NCI-H1417 (cell line): ENCODE measurements at places on chromosomes 4 and X.

- DNase-seq: no peak
These were observed 81.6 kb upstream of the TBC1D9 start for GRCh38 chr4:140837736-140838135.

DNA sequence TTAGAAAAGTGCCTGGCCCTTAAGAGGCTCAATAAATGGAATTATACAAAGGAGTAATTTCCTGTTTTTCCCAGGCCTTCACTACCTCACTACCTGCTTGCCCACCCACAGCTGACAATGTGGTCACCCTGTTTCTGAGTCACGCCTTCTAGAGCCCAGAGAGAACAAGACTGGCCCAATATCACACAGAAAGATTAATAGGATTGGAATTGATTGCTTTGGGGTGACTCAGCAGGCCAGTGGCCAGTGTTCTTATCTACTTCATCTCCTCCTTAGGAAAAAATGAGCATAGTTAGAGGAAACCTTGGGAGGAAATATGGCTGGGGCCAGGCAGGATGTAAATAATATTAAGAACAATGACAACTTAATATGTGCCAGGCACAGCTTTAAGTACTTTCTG is 4.5 kb upstream of the FGF16 start:
- DNase-seq: no peak

DNA sequence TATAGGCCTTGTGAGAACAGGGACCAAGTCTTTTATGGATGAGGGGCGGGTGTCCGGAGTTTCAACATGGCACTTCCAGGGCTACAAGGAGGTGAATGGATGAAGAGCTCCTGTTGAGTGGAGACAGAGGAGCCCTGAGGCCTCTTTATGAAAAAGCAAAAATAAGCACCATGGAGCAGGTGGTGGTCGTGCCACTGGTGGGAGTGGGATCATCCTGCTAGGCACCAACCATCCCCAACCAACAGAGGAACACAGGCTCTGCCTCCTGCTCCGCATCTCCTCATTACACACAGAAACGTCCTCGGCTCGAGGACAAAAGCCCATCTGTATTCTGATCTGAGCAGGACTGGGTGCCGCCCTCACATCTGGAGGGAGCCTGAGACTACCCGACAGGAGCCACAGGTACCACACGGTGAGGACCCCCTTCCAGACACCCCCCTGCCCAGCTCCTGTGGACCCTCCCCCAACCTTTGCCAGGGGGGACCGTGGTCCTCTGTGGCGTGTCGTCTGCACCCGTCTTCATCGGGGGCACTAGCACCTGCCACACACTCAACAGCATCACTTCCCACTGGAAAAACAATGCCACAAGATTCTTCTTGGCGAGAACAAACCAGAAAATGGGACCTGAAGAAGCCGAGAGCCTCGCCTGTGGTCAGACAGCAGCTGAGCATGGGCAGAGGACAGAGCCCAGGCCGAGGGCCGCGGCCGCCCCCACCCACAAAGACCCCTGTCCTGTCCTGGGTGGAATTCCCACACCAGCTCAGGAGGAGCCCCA is 3.9 kb upstream of the PDE6B start:
- no peak for DNase-seq

DNA sequence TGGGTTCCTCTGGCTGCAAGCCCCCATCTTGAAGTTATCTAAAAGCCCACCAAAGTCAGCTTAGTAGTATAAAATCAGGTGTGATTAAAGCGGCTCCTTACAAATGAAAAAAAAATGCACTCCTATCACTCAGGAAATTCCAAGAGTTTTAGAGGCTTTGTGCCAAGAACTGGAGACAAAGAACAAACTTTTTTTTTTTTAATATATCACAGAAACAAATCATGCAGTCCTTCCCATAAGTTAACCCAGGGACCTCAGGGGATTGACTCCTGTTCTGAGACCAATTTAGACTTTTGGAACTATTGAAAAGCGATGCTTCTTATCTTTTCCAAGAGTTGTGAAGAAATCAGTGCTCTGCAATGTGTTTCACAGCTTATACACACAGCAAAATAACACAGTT is 53.6 kb downstream of the HHIP start:
- no peak for DNase-seq

- DNase-seq: peak; percentile 27
These were observed 153.9 kb downstream of the KDR start for GRCh38 chr4:54971474-54971950.

DNA sequence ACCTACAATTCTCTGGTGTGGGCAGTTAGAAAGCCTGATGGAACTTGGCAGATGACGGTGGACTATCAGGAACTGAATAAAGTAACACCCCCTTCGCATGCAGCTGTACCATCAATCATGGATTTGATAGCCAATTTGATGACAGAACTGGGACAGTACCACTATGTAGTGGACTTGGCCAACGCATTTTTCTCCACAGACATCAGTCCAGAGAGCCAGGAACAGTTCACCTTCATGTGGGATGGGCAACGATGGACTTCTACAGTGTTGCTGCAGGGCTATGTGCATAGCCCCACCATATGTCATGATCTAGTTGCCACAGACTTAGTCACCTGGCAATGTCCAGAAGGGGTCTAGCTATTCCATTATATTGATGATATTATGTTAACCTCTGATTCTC is 54.5 kb upstream of the CCDC149 start:
- no peak for DNase-seq

- peak; percentile 27 for DNase-seq
These were observed 664 bp downstream of the PRSS12 start for GRCh38 chr4:118351851-118352827.

GRCh38 chrX:9829308-9830267 is 43.4 kb downstream of the SHROOM2 start:
- no peak for DNase-seq

GRCh38 chr4:30181918-30182317 is 538.3 kb upstream of the PCDH7 start:
- DNase-seq: no peak

DNA sequence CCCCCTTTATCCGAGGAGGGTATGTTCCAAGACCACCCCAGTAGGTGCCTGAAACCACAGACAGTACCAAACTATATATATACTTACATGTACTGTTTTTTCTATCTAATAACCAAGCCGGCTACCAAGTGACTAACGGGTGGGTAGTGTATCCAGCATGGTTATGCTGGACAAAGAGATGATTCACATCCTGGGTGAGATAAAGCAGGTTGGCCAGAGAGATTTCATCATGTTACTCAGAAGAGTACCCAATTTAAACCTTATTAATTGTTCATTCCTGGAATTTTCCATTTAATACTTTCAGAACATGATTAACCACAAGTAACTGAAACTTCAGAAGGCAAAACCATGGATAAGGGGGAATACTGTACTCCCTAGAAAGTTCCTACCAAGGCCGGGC is 46.5 kb downstream of the RFC1 start:
- DNase-seq: no peak

GRCh38 chr4:147195386-147195785 is 249.7 kb upstream of the TTC29 start:
- no peak for DNase-seq

DNA sequence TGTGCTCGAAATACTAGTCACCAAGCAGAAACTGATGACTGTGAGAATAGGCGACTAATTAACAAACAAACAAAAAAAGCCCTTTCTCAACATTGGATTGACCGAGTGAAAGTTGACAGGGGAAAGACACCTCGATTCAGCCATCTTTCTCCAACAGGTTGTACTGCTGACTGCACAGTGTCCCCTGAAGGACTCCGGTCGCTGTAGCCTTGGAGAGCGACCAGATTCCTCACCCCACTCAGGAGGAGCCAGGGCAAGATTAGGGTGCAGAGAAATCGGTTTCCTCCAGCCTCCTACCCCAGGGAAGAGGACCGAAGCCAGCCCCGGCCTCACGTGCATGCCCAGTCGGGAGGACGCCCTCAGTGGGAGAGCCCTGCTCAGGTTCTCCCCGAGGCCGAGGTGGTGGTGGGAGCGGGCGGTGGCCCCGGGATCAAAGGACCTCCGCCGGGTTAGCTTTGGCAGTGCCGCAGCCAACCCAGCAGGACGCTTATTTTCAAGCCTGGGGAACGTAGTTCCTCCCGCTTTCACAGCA is 1.1 kb upstream of the RAP1GDS1 start:
- DNase-seq: no peak

DNA sequence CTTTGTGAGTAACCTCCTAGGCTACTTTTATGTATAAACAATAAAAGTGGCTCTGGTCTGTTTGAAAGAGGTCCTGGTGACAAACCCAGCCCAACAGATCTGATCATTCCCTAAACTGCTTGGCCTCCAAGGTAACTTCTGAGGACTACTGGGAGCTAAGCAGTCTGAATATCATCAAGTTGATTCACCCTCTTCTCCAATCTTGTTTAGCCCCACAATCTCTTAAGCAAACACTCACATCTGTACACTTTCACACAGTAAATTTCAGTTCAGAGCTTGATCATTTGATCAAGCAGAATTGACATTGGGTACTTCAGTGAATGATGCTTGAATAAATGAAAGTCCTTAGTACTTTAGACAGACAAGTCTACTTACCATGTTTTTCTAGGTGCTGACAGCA is 74.7 kb downstream of the HCCS start:
- DNase-seq: peak; percentile 33

DNA sequence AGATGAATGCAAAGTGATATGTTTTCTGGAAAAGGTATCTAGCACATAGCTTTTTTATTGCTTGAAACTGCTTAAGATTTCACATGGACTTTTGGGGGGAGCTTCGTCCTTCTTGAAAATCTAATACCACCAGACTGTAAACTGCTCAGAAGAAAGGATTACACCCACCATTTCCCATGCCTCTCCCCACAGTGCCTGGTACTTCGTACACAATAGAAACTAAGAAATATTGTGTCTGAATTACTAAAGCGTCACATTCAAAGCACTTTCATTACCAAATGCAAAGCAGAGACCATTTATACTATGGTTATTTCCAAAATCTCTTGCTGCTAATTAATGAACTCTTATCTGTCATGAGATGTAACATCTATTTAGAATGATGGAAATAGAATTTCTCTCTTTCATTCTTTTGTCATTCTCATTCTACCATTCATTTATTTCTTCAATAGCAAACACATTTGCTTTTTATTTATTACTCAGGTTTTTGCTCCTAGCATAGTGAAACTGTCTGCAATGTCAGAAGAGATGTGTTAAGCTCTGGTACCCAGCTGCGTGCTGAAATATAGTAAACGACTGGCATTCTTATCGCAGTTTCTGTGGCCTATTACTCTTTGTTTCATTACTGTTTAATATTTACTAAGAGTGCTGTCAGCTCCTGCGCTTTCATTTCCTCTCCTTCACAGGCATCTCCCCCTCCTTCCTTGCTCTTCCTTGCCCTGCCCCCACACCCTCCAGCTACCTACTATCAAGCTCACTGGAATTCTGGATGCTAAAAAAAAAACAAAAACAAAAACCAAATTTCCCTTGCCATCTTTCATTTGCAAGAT is 51.4 kb upstream of the RAPGEF2 start:
- DNase-seq: no peak

DNA sequence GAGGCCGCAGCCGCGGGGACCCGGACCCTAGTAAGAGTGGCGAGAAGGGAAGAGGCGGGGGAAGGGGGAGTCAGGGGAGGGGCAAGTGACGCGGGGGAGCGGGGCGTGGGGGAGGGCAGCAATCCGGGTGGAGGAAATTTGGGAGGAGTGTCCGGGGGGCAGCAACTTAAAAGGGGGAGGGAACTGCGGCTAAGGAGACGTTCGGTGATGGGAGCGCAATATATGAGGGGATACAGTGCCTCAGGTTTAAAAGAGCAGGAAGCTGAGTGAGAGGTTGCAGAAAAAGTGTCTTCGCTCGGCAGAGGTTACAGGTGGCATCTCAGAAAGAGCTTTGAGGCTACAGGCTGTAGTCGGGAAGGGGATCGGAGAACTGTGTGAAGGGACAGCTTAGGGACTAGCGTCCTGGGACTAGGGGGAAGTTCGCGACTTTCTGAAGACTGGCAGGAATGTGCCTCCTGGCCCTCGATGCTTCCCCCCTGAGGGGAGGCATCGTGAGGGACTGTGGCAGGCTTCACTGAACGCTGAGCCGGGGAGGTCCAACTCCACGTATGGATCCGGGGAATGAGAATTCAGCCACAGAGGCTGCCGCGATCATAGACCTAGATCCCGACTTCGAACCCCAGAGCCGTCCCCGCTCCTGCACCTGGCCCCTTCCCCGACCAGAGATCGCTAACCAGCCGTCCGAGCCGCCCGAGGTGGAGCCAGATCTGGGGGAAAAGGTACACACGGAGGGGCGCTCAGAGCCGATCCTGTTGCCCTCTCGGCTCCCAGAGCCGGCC is 519 bp downstream of the FOXO4 start:
- peak; percentile 71 for DNase-seq

DNA sequence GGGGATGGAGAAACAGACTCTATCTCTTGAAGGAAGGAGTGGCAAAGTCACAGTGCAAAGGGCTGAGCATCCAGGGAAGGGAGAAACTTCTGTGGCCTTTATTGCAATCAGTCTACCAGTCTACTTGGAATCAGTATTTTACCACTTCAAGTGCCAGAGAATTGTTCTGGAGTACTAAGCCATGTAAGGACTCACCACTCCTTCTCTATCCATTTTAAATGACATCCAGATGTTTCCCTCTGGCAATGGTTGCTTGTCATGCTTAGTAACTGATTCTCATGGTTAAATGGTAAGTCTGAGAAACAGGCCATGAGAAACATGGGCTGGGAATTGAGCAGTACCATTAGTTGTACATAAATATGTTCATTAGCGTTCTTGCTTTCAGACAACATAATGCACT is 21.1 kb upstream of the SMIM10 start:
- DNase-seq: no peak

DNA sequence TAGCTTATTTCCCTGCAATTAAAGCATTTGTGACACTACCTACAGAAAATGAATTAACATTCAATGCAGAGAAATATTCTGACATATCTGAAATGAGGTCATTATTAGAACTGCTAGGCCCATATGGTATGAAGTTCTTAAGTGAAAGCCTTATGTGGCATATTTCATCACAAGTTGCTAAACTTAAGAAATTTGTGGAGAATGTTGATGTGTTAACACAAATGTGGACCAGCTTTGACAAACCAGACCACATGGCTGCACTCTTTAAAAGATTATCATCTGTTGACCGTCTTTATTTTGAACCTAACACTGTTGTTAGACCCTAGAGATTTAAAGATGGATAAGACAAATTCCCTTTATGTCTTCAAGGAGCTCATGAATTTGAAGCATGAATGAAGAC is 1024.1 kb downstream of the RPA4 start:
- DNase-seq: no peak

- no peak for DNase-seq
These were observed 2.9 kb downstream of the GAK start for GRCh38 chr4:929096-929765.

DNA sequence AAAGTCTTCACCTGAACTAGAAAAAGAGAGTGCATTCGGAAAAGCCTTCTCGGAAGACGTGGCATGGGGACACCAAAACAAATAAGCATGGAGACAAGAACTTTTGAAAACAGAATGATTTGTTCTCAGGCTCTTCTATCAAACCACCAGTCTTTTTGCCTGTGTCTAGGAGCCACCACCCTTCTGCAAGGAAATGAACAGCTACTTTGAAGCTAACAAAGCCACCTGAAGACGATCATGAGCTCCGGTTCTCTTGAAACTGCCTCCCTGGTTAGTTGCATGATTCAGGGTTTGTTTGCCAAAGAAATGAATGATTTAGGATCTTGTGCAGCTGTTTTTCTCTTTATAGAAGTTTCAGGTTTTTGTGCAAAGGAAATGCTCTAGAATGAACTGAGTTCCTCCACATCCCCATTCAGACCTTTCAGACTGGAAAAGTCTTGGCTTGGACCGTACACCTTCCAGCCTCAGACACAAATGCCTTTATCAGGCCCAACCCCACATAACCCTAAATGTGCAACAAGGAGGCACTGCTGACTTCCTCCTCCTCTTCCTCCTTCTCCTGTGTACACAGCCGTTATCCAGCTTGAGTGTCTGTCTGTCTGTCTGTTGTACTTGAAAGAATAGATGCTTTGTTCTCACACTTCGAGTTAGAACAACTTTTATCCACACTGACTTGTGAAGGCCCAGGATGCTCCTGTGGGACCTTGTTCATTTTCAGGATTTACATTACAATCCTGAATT is 334.8 kb upstream of the KLF3 start:
- no peak for DNase-seq
